ENCODE measurements at places on chromosomes 2 and 18. TPM values are rescaled to one million over a fixed set of nuclear protein-coding genes. Genes with fewer than 3 reads are reported as not detected.

INO80B gene
- total RNA-seq, result 7.1 TPM

VWC2L gene
- total RNA-seq, result not detected

COLEC12 gene
- 10.1 TPM for total RNA-seq

CRACDL gene
- total RNA-seq, result not detected

SULT1C4 gene
- 0.56 TPM for total RNA-seq

ARMC9 gene
- 44.8 TPM for total RNA-seq

GALNT14 gene
- total RNA-seq, result 1.7 TPM

SPDYA gene
- 0.58 TPM for total RNA-seq

DYTN gene
- not detected for total RNA-seq

MC5R gene
- under 0.01 TPM for total RNA-seq

PRSS56 gene
- not detected for total RNA-seq

MARCO gene
- total RNA-seq, result not detected

NOSTRIN gene
- total RNA-seq, result 1.4 TPM

DSG4 gene
- not detected for total RNA-seq

CDC42EP3 gene
- total RNA-seq, result 70.2 TPM

CYS1 gene
- 0.58 TPM for total RNA-seq

RHBDD1 gene
- total RNA-seq, result 17.1 TPM

SERPINB11 gene
- not detected for total RNA-seq

DQX1 gene
- not detected for total RNA-seq

RNF144A gene
- 0.56 TPM for total RNA-seq

GATA6 gene
- 35.0 TPM for total RNA-seq

CRYGC gene
- not detected for total RNA-seq

RAX gene
- total RNA-seq, result not detected

GRB14 gene
- total RNA-seq, result 12.8 TPM

SCYGR7 gene
- not detected for total RNA-seq

CDK15 gene
- 0.56 TPM for total RNA-seq

DCDC2C gene
- not detected for total RNA-seq

CDH2 gene
- total RNA-seq, result 166 TPM

PIEZO2 gene
- total RNA-seq, result 2.9 TPM

MOCOS gene
- 2.9 TPM for total RNA-seq

NCKAP5 gene
- total RNA-seq, result 9.9 TPM

MYO7B gene
- total RNA-seq, result under 0.01 TPM

LOXL3 gene
- 147 TPM for total RNA-seq

WDR54 gene
- total RNA-seq, result 38.6 TPM

CERKL gene
- under 0.01 TPM for total RNA-seq

ANKRD30BL gene
- total RNA-seq, result not detected

CCDC141 gene
- 0.19 TPM for total RNA-seq

HOXD13 gene
- not detected for total RNA-seq

MAP3K19 gene
- not detected for total RNA-seq

SMYD1 gene
- total RNA-seq, result not detected

TFPI gene
- 866 TPM for total RNA-seq

IL36B gene
- not detected for total RNA-seq

AKAIN1 gene
- total RNA-seq, result not detected

TMEM37 gene
- under 0.01 TPM for total RNA-seq

DLX2 gene
- 0.96 TPM for total RNA-seq

PLCD4 gene
- 2.3 TPM for total RNA-seq

SPR gene
- total RNA-seq, result 30.5 TPM

All from regular cardiac myocyte (primary cell).